ENCODE measurements at places on chromosomes 5 and 9.

- DNase-seq, result no peak
These were observed 4.5 kb downstream of the CEMIP2 start for GRCh38 chr9:71763832-71764231.

GRCh38 chr5:177492841-177493240 lies 4.6 kb downstream of the PDLIM7 start:
- DNase-seq, result no peak

DNA sequence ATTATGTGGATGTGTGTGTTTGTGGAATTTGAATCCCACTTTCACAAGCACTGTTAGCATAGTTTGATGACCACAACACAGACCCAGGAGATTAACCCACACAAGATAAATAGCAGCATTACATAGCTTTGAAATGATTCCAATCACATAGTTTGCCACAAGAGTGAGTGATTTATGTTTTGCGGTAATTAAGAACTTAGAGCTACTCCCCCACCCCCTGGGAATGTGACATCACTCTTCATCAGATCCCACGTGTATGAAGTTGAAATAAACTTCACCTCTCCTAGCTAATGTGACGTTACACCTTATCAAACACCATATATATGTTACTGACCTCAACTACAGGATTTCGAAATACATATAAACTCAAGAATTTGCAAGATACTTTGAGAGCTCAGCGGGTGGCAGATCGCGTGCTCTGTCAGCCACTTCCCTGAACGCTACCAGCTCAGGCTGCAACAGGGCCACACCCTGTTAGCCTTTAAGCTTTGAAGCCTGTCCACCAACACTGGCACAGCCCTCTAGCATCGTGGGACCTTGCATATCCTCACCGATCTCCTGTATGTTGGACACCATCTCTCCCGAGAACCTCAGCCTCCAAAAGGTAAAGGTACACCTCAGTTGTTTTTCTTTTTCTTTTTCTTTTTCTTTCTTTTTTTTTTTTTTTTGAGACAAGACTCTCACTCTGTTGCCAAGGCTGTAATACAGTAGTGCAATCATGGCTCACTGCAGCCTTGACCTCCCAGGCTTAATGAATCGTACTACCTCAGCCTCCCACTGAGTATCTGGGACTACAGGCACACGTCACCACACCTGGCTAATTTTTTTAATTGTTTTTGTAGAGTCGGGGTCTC lies 1.7 kb upstream of the AGTPBP1 start:
- no peak for DNase-seq

- DNase-seq, result no peak
These were observed 25.6 kb upstream of the GSN start for GRCh38 chr9:121242219-121242958.

DNA sequence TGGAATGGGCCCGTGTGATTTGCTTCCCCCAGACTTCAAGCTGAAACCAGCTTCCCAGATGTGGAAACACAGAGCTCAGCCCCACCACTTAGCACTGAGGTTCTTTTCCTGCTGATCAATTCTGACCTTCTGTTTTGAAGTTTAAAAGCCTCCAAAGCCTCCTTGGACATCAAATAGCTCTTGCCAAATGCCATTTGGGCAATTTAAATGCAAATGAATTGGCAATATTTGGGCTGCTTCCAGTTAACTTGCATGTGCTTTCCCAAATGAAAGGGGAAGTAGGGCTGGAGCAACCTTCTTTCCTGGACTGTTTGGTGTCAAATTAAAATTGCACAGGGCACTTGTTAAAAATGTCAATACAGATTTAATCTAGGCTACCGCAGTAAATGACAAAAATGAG lies 710.5 kb downstream of the TLR4 start:
- no peak for DNase-seq

- no peak for DNase-seq
These were observed 1.0 kb downstream of the SMIM3 start for GRCh38 chr5:150779397-150780186.

GRCh38 chr5:136655468-136655867 lies 290.1 kb upstream of the TRPC7 start:
- no peak for DNase-seq

GRCh38 chr5:93675460-93676450 lies 65.6 kb downstream of the POU5F2 start:
- no peak for DNase-seq

DNA sequence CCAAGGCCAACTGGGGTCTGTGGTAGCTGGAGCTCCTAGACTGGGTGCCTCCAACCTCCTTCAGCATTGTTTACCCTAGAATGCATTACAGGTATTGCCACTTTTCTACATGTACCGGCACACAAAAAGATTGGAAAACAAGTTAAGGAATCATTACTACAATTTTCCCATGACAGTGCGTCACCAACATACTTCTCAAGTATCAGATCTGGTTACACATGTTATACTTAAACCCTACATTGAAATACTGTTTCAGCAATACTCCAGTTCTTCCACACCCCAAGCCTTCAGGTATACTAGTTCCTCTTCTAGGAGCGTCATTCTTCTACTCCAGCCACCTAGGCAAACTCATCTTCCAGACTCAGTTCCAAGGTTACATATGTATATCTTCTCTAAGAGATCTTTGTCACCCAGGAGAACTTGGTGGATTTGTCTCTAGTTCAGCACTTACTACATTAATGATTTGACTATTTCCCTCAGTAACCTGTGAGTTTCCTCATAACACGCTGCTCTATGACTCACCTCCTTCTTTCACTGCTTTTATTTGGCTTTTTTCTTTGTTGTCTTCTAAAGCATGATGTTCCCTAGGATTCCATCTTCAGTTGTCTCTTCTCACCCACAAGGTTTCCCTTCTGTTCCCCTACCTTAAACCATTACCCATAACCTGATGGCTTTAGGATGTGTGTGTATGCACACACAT lies 217.0 kb downstream of the AP3B1 start:
- no peak for DNase-seq

DNA sequence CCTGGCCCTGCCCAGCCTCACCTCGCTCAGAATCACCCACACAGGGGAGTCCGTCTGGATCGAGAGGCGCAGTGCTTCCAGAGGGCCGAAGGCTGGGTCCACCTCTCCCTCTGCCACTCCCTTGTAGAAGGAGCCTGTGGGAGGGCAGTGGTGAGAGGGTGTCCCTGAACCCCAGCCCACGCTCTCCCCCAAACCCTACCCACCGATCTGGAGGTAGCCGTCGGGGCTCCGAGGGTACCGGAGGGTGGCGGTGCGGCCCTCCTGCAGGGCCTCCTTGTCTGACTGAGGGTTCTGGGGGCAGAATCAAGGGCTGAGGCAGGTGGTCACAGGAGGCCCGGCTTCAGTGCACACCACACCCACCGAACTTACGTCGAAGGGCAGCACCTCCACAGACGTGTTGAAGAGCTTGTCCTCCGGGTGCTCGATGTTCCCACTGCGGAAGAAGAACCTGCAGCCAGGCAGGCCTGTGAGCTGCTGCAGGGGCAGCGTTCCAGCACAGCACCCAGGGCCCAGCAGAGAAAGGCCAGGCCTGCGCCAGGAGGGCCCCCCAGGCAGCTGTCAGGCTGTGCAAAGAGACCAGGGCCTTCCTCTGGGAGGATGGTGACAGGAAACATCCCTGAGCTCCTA lies 4.5 kb downstream of the LTC4S start:
- DNase-seq, result no peak

DNA sequence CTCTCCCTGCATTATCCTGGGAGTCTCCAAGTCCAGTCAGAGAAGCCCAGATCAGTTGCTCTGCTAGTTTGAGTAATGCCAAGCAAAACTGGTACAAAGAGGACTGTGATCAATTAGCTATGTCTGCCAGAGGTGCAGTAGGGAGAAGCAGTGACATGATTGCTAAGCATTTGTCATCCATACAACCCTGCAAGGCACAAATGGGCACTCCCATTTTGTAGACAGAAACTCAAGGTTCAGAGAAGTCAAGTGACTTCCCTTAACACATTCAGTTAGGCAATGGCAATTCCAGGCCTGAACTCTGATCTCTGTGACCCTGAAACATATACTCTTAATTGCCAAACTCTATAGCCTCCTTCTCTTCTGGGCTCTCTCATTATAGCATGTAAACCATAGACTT lies 34.0 kb downstream of the NDST1 start:
- no peak for DNase-seq

GRCh38 chr9:117103438-117104110 lies 311.3 kb downstream of the ASTN2 start:
- DNase-seq, result no peak

GRCh38 chr9:71908825-71909224 lies 2.2 kb downstream of the ABHD17B start:
- DNase-seq, result no peak

DNA sequence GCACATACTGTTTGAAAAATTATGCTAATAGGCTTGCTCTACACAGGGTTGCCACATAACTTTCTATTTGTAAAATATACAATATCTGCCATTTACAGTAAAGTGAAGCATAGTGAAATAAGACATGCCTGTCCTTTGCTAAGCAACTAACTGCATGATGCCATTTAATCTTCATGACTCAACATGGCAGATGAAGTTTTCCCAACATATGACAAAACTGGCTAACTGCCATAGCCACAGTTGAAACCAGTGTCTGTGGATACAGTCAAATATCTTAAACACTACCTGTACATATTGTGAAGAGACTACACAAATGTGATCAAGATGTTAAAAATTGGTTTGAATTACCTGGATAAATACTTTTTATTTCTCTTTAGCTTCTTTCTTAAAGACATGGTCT lies 3.1 kb upstream of the DMAC1 start:
- no peak for DNase-seq

GRCh38 chr5:172140120-172140519 lies 47.9 kb downstream of the STK10 start:
- no peak for DNase-seq

Data from cortex of kidney (tissue), 1 donor.